Left forelimb (tissue), 1 donor: ENCODE measurements at places on chromosomes 5 and 9.

DNA sequence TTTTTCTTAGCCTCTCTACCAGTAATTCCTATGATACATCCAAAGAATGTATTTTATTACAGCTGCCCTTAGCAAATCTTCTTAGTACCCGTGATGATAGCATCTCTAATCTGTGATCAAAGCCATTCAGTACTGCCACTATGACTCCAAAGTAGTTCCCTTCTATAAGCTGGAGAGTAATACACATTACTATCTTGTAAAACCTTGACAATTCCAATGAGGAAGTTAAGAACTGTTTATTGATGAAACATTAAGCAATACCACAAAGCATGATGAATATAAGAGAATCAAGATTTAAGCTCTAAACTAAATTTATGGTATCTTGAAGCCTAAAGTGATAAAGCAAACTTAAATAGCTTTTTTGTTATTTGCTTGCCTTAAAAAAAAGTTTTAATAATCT is 86.1 kb downstream of the SMIM23 start:
- no peak for DNase-seq

GRCh38 chr5:179254638-179255271 is 90.5 kb downstream of the ADAMTS2 start:
- peak; percentile 14 for DNase-seq

GRCh38 chr5:40879163-40879942 is 29.9 kb upstream of the C7 start:
- no peak for DNase-seq

- DNase-seq = no peak
These were observed 3.6 kb upstream of the PALM2AKAP2 start for GRCh38 chr9:109776391-109776790.

DNA sequence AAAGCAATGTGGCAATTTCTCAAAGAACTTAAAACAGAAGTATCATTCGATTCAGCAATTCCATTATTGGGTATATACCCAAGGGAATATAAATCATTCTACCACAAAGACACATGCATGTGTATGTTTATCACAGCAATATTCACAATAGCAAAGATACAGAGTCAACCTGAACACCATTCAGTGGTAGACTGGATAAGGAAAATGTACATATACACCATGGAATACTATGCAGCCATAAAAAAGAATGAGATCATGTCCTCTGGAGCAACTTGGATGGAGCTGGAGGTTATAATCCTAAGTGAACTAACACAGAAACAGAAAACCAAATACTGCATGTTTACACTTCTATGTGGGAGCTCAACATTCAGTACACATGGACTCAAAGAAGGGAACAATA is 21.4 kb upstream of the FYB1 start:
- DNase-seq = no peak

DNA sequence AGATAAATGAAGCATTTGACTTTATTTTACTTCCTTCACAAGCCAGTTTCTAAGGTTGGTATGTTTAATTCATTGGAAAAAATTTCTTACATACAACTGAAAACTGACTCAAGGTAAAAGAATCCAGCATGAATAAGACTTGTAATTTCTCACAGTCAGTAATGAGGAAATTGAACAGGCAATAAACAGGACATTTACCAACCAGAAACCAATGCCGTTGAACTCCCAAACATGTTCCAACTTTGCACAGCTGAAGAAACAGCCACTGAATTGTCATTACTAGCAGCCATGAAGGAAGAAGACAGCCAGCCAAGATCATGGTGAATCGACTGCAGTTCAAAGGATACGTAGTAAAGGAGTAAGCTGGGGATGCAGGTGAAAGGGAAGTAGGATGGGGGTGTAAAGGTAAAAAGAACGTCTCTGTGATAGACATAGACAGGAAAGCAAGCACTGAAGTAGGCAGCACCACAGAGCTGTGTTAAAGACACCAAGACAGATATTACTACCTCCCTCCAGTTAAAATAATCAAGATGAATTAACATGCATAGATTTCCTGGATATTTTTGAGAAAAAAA is 21.3 kb upstream of the SLC12A2 start:
- DNase-seq = no peak

DNA sequence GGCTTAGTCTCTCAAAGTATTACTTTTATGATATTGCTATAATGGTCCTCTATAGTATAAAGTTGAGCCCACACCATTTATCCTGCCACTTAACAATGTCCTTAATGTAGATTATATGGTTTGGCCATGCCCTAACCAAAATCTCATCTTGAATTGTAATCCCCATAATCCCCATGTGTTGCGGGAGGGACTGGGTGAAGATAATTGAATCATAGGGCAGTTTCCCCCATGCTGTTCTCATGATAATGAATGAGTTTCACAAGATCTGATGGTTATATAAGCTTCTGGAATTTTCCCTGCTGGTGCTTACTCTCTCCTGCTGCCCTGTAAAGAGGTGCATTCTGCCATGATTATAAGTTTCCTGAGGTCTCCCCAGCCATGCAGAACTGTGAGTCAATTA is 498.8 kb downstream of the RAB3C start:
- no peak for DNase-seq
